ENCODE measurements at places on chromosomes 7 and 10. TPM values are rescaled to one million over a fixed set of nuclear protein-coding genes. Genes with fewer than 3 reads are reported as not detected.

Gene RAB19
- total RNA-seq, result not detected

Gene PDGFA
- total RNA-seq, result 68.1 TPM

Gene CCDC3
- total RNA-seq, result 1.2 TPM

Gene GNG11
- 208 TPM for total RNA-seq

Gene C10orf143
- 0.44 TPM for total RNA-seq

Gene CDNF
- 0.99 TPM for total RNA-seq

Gene CCDC172
- total RNA-seq, result not detected

Gene FFAR4
- total RNA-seq, result not detected

Gene SOSTDC1
- total RNA-seq, result not detected

Gene ASB10
- total RNA-seq, result not detected

Gene ZNF138
- total RNA-seq, result 3.3 TPM

- no peak overlapping the region for H3K4me3 ChIP-seq
- H3K36me3 ChIP-seq, result no peaks in the 10 kb centered on the region
- H3K27me3 ChIP-seq, result no peaks in the 10 kb centered on the region
- H3K27ac ChIP-seq, result no peak overlapping the region
These were observed 120.1 kb downstream of the PTPN20 start for GRCh38 chr10:47031211-47031900.

DNA sequence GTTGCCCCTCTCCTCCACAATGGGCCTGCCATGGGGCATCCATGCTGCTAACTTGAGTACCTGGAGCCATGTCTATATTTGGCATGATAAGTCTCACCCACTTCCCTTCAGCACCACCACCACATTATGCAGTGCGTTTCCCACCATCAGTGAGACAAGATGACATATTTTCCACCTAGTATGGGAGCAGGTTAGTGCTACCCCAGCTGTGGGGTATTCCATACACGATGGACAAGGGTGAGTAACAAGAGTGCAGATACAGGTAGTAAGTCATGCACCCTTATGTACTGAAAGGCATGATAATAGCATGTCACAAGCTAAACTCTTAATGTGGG is 21.2 kb upstream of the OR2AE1 start:
- no peak overlapping the region for H3K27ac ChIP-seq
- H3K4me1 ChIP-seq, result no peaks in the 10 kb centered on the region
- DNase-seq, result no peak
- no peaks in the 10 kb centered on the region for H3K27me3 ChIP-seq

DNA sequence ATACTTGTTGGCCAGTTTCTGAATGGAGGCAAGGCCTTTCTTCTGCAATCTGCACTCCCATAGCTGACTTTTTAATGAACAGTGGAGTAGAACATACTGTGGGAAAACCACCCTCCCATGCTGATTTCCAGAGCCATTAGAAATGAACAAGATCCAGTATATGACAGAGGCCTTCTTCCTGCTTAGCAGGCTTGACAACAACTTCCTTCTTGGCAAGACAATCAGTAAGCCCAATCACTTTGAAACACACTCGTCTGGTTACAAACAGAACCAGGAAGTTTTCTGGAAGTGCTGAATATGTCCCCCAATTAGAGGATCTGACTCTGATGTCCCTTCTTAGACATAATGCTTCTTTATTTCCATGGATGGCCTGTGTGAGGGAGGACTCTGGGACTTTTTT is 103.4 kb downstream of the SAMD9 start:
- no peak overlapping the region for H3K4me3 ChIP-seq
- H3K27ac ChIP-seq, result peak overlapping the region; percentile 89
- peaks cover 58% of the 10 kb centered on the region for H3K4me1 ChIP-seq
- H3K36me3 ChIP-seq, result no peaks in the 10 kb centered on the region
- H3K27me3 ChIP-seq, result no peaks in the 10 kb centered on the region
- peak; percentile 57 for DNase-seq

DNA sequence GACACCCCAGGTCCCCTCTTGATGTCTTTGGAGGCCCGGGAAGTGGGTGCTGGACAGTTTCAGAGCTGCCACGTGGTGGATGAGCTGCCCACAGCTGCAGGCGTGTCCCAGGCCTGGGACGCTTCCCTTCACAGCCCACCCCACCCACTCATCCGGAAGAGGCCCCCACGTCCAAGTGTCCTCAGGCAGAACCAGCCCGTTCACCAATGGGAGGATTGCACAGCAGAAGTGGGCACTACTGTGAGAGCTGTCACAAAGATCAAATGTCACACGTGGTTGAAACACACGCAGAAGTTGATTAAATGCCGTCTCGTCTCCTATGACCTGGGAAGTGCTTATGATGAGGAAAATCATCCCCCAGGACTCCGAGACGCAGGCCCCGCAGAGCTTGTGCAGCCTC is 52.9 kb downstream of the STK32C start:
- no peaks in the 10 kb centered on the region for H3K27me3 ChIP-seq
- H3K36me3 ChIP-seq, result no peaks in the 10 kb centered on the region
- H3K4me3 ChIP-seq, result no peak overlapping the region
- no peak for DNase-seq
- H3K27ac ChIP-seq, result no peak overlapping the region

- no peaks in the 10 kb centered on the region for H3K27me3 ChIP-seq
- H3K27ac ChIP-seq, result no peak overlapping the region
- H3K4me1 ChIP-seq, result no peaks in the 10 kb centered on the region
- no peak for DNase-seq
- no peak overlapping the region for H3K4me3 ChIP-seq
These were observed 126.8 kb downstream of the ADRA2A start for GRCh38 chr10:111203615-111204014.

DNA sequence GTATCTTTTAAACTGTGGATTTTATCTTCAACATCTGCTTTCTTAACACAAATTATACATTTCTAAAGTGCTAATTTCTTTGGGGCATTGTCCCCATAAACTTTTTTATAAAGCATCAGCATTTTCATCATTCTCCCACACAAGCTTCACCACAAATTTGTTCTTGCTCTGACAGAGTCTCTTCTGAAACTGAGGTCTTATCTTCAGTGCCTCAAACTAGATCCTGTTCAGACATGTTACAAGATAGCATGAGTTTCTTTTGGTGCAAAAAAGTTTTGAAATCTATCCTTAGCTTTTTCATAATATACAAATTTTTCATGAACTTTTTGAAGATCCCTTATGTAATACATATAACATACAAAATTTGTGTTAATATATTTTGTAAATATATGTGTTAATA is 346.6 kb downstream of the IPMK start:
- DNase-seq, result no peak
- no peaks in the 10 kb centered on the region for H3K36me3 ChIP-seq
- H3K4me3 ChIP-seq, result no peak overlapping the region
- no peaks in the 10 kb centered on the region for H3K4me1 ChIP-seq

DNA sequence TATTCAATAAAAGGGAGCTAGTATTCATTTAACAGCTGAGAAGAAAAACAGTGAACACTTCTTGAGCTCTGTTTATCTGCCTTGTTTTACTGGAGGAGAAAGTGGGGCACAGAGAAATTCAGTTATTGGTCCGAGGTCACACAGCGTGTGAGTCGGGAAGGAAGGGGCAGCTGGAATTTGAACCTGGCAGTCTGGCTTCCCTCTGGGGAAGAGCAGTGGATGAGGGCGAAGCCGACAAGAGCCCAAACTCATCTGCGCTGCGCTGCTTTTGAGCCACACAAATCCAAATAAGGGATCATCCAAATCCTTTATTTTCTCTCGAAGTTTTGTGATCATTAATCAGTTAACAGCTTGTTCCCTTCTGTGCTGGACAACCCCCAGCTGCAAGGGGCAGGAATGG is 23.7 kb upstream of the PFKFB3 start:
- no peaks in the 10 kb centered on the region for H3K27me3 ChIP-seq
- no peak overlapping the region for H3K4me3 ChIP-seq
- DNase-seq, result no peak
- peaks cover 5% of the 10 kb centered on the region for H3K4me1 ChIP-seq

DNA sequence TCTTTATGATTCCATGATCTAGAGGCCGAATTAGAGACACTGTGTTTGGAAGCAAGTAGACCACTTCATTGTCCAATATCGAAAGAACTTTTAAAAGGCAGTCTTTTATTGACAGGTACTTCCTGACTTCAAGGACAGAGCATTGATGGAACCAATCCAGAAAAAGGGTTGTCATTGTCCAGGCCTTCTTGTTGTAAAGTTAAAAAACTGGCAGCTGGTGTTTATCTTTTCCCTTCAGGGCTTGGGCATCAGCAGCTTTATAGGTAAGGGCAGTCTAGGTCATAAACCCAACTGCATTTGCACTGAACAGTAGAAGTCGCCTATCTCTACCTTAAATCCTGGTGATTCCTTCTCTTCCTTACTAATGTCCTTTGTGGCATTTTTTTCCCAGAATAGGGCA is 95.6 kb downstream of the ST7 start:
- no peak for DNase-seq
- no peaks in the 10 kb centered on the region for H3K4me1 ChIP-seq
- no peak overlapping the region for H3K27ac ChIP-seq
- no peak overlapping the region for H3K4me3 ChIP-seq
- H3K27me3 ChIP-seq, result no peaks in the 10 kb centered on the region

DNA sequence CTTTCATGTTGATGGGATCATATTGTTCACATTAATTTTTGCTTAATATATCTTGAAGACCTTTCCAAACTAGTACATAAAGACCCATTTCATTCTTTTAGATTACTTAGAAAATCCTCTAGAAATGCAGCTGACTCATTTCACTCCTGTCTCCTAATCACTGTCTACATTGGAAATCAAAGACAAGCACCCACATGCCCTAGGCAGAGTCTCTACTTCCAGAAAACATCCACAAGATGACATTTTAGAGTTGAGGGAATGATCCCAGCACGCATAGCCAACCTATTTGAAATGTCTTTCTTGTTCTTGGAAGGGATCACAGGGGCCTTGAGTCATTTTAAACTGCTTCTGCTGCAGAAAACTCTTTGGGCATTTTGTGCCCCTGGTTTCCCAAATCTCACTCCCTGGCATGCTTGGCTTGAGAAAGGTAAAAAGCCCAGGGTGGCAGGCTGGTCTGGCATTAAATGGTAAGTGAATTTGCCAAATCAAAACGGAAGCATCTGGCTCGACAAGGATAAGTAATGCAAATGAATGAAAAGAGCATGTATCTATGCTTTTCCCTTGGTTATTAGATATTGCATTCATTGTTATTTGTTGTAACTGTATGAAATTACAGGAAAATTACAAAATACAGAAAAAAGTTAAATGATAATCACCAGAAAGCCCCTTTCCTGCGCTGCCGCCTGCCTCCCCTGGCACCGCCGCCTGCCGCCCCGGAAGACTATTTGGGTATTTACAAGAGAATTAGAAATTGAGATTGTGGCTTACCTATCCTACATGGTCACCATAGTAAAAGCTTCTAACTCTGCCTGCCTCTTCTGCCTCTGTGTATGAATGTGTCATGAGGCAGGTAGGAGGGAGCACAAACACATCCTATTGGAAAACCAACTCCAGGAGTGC is 225.3 kb downstream of the PTEN start:
- peaks cover 4% of the 10 kb centered on the region for H3K27me3 ChIP-seq
- no peaks in the 10 kb centered on the region for H3K4me1 ChIP-seq
- no peaks in the 10 kb centered on the region for H3K36me3 ChIP-seq
- H3K27ac ChIP-seq, result no peak overlapping the region
- no peak overlapping the region for H3K4me3 ChIP-seq

GRCh38 chr7:6169805-6170520 is 102.5 kb downstream of the CYTH3 start:
- H3K36me3 ChIP-seq, result no peaks in the 10 kb centered on the region
- H3K27ac ChIP-seq, result no peak overlapping the region
- H3K4me3 ChIP-seq, result no peak overlapping the region
- no peaks in the 10 kb centered on the region for H3K4me1 ChIP-seq

GRCh38 chr7:115910541-115911164 is 119.9 kb downstream of the TFEC start:
- no peaks in the 10 kb centered on the region for H3K36me3 ChIP-seq
- H3K27me3 ChIP-seq, result no peaks in the 10 kb centered on the region
- no peak overlapping the region for H3K4me3 ChIP-seq

GRCh38 chr10:95314192-95314918 is 23.6 kb upstream of the PDLIM1 start:
- no peaks in the 10 kb centered on the region for H3K4me1 ChIP-seq
- no peak overlapping the region for H3K4me3 ChIP-seq
- DNase-seq, result no peak
- no peak overlapping the region for H3K27ac ChIP-seq
